Neural progenitor cell (in vitro differentiated cells): ENCODE measurements at places on chromosomes 5 and 9.
A peak's percentile ranks its signal among the peaks of the same experiment; 100 is the strongest.

GRCh38 chr5:155676967-155677366 is 650.0 kb upstream of the SGCD start:
- no peak for DNase-seq

DNA sequence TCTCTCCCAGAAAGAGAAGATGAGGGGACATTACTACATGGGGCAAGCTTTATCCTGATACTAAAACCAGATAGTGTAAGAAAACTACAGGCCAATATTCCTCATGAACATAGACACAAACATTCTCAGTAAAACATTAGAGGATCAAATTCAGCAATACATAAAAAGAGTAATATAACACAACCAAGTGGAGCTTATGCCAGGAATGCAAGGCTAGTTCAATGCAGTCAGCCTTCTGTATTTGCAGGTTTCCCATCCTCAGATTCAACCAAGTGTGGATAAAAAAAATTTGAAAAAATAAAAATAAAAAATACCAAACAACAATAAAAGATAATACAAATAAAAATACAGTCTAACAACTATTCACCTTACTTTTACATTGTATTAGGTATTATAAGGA is 31.3 kb downstream of the CCDC69 start:
- DNase-seq = no peak

DNA sequence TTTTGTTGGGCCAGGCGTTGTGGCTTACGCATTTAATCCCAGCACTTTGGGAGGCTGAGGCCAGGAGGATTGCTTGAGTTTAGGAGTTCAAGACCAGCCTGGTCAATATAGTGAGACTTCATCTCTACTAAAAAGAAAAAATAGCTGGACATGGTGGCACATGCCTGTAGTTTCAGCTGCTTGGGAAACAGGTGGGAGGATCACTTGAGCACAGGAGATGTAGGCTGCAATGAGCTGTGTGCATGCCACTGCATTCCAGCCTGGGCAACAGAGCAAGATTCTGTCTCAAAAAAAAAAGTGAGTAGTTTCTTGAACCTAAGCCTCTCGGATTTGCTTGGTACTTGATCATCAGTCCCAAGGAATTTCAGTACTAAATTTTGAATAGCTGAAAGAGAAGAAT is 26.9 kb downstream of the G3BP1 start:
- DNase-seq = no peak

GRCh38 chr5:116554764-116555163 is 19.9 kb downstream of the SEMA6A start:
- DNase-seq = peak; percentile 41

- DNase-seq = no peak
These were observed 189.4 kb downstream of the NXNL2 start for GRCh38 chr9:88724331-88724730.

DNA sequence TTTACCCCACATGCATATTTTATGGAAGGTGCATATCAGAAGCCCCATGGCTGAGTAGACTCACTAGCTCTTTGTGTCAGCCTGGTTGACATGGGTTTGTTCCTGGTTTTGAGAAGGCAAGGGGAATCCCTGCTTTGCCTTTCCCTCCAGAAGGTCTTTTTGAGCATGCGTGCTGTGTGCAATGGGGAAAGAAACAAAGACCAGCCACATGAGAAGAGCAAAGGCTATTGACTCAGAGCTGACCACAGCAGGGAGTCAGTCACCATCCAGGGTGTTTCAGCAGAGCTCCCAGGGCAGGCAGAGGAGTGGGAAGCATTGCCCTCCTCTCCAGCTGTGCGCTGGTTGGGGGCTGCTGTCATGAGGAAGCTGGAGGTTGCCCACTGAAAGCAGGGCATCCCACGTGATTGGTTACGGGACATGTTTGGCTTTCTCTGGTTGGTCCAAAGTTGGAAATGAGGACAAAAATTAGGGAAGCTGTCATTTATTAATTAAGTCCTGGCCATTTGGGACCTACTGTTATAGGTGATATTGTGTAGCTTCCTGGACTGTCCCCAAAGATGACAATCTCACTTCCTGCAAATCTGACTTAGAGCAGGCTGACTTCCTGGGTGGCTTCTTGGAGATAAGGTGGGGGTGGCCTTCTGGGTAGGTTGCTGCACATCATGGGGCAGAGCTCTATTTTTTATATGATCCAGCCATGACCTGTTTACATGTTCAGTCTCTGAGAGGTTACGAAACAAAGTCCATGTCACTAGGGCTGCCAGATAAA is 48.9 kb upstream of the TDRD7 start:
- no peak for DNase-seq

- DNase-seq = no peak
These were observed 225.2 kb downstream of the NPR3 start for GRCh38 chr5:32936329-32936728.

- peak; percentile 50 for DNase-seq
These were observed 54.6 kb downstream of the SUSD1 start for GRCh38 chr9:112120439-112120925.

DNA sequence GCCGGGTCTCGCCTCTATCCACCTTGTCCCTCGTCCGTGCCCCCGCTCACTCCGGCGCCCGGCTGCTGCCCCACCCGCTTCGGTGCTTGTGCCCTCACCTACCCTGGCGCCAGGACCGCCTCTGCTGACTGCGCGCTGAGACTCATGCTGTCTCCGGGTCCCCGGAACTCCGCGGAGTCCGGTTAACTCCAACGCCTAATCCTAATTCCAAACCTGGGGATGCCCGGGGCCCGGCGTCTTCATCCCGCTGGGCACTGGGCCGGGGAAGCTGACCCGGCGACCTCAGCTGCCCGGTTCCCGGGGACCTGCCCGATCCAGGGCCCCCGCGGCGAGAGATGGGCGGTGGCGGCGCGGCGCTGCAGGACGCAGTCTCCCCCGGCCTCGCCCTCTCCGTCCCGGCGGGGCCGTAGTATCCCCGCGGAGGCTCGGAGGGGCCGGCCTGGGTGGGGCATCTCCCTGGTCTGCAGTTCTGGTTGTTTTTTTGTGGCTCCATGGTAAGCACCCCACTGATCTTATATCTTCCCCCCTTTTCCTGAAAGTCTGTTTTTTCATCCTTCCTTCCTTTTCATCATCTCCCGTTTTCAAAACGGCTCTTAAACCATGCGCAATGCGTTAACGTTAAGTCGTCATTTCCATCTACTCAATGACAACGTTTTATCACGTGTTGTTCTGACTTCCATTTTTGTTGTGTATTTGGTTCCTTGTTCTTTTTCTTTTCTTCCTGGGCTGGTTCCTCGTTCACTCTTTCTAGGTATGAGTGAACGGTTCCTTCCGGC is 41.1 kb upstream of the PLEKHG4B start:
- DNase-seq = peak; percentile 46

- no peak for DNase-seq
These were observed 193.4 kb downstream of the EDIL3 start for GRCh38 chr5:84191281-84191680.

DNA sequence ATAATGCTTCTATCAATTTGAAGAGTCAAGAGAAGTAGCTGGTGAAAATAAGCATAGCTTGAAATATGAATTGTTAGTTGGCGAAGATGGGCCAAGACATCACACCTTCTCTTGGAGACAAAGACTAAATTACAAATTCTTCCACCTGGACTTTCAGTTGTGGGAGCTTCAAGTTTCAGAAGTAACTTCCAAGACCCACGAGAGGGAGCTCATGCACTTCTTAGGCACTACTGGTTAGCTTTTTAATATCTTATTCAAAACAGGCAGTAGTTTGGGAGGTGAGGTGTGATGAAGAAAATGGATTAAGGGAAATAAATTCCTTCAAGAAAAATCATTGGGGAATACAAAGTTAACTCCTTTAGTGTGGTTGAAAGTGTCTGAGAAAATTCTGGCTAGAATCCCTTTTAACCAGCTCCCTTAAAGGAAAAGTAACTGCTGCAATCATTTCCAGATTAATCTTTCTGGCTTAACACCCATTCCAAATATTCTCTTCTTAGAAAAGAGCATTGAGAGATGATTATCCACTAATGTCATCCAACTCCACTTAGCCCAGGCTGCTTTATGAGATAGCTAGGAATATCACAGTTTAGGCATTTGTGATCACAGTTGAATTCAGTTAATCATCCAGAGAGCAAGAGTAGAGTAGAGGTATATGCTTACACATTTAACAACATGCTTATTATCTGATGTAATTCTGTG is 139.5 kb upstream of the DMRTA1 start:
- DNase-seq = peak; percentile 85

DNA sequence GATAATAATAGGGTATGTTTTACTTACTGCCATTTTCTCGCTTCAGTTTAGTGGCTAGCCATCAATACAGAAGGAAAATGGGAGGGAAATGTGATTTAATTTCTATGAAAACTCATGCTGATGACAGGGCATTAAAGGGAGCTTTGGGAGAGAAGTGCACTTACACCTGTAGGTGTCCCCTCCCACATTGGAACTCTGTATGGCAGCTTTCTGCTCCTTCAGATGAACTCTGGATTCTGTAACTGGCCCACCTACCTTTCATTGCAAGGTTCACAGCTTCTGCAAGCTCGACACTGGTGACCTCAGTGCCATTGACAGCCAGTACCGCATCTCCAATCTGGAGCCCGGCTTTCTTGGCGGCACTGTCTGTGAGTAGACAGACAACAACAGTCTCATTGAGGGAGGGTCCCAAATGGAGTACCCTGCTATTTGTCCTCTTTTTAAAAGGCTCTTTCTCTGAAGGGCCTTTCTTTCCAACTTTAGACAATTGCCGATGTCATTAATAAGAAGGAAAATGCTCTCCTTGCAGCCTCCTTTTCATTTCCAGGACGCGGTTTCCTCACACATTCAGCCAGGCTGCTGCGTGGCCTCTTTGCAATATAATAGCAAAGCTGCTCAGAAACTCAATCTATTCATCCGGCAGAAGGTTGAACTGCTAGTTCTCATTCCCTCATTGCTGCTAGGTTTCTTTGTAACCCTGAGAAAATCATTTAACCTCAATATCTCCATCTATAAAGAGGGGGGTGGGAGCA is 63.6 kb downstream of the NUDT12 start:
- DNase-seq = peak; percentile 46

DNA sequence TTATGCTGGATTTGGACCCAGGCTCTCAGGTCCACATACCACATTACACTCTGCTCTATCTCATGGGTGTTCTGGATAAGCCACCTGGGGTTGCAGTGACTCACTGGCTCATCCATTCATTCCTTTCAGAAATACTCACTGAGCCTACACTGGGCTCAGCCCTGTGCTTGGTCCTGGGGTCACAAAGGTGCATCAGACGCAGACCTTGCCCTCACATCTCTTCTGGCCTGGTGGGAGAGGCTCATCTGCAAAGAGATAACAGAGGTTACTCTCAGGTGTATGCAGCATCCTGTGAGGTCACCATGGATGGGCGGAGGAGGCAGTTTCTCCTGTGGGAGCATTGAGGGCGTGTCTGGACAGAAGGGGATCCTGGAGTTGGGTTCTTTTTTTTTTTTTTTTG is 12.1 kb downstream of the CDHR2 start:
- DNase-seq = no peak

DNA sequence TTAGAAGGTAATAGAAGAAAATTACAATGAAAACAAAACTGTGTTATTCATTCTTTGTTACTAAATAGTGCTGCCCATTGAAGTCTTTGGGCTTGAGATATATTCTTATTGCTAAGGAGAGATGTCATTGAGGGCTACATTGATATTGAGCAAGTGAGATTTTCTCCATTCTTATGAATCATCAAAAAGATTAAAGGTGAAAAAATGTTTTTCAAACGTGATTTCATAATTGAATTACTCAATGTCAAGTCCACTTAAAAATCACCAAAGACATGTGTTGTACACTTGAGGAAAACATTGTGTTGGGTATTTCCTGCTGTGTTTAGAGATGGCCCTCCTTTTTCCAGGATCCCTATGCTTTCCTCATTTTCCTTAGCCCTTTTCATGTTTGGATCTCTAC is 448.1 kb downstream of the NFIB start:
- no peak for DNase-seq

DNA sequence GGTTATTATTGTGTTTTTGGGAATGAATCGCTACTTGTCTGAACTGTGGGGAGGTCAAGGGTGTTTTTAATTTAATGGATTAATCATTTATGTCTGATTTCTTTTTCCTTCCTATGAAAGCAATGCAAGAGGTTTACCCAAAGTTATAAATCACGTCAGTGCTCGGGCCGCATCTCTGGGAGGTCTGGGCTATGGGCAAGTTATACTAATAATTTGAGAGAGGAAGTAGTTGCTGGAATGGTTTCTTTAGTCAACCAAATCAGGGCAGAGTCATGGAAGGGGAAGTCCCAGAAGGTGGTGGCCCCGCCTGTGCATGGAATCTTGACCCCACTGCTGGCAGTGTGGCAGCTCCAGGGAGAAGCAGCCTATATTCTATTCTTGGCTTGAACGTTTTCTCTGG is 180.2 kb downstream of the HSPA4 start:
- no peak for DNase-seq
